Activated gamma-delta T cell treated with anti-CD3 and anti-CD28 coated beads, Interleukin-2, amount 50 U/mL, for 16 hours (primary cell): ENCODE measurements at places on chromosomes 11 and 22.

- DNase-seq, result no peak
These were observed 11.0 kb upstream of the PTPN5 start for GRCh38 chr11:18802381-18803257.

- no peak for DNase-seq
These were observed 11.4 kb downstream of the SLC35F2 start for GRCh38 chr11:107847184-107847583.

GRCh38 chr11:75982309-75982708 is 167.3 kb downstream of the UVRAG start:
- no peak for DNase-seq

DNA sequence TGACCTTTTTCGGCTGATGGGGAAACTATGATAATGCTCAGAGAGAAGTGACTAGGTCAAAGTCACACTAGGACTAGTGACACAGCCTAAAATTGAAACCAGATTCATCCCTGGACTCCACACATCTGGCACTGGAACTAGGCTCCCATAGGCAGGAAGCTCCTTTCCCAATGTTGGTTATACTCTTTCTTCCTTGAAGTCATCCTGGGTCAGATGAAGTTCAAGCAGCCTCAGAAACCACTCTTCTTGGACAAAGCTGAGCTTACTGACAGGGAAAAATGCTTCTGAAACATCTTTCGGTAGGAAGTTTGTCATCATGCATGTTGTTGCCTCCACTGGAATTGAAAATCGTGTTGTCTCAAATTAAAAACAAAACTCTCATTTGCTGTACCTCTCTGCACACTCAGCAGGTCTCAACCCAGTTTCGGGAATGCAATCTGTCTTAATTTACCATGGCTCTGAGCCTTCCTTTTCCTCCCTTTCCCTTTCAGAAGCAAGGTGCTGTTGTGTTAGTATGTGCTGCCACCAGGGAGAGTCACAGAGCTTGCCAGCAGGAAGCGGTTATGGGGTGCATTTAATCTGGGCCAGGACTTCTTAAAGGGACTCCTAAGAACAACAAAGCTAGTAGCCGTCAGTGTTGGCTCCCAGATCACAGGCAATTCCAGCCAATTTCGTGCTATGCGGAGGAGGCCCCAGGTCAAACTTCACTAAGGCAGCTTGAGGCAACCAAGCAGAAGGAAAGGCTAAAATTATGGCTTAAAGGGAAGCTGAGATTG is 384.8 kb downstream of the TENM4 start:
- DNase-seq, result no peak

DNA sequence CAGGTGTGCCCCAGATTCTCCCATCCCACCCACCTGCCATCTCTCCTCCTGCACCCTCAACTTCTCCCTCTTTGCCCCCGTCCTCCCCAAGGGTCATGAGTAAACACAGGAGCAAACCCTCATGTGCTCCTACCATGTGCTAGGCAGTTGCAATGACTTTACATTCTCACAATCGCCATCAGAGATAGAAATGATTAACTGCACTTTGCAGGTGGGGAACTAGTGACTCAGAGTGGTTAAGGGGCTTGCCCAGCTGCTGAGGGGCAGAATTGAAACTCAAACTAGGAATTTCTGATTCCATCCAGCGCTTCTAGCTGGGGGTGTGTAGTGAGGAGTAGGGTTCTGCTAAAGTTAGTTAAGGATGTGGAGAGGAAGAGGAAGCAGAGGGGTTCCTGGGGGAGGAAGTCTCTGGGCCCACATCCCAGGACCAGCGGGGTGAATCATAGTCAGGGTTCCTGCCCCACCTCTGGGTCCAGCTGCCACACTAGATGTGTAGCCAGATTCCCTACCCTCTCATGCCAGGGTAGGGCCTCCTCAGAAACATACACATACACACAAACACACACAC is 16.0 kb upstream of the PRG2 start:
- no peak for DNase-seq

DNA sequence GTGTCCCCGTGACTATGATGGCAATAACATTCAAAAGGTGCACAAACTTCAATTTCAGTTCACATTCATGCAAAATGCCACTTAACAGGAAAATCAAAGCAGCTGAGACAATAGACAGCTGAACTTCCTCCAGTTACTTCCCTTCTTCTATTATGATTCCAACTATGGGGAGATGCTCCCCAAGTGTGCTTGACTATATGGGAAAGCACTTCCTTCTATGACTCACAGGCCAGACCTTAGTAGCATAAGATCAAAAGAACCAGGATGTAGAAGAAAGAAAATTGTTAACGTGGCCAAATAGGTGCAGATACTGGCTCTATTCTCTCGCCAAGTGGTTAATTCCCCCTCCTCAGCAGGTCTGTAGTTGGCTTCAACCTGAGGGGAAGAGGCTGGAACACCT is 7.8 kb upstream of the FAT3 start:
- DNase-seq, result no peak

- DNase-seq, result no peak
These were observed 61.8 kb downstream of the SGSM3 start for GRCh38 chr22:40432157-40432556.

- no peak for DNase-seq
These were observed 22.4 kb downstream of the SLC22A6 start for GRCh38 chr11:62962391-62962790.

- no peak for DNase-seq
These were observed 34.1 kb upstream of the IL18BP start for GRCh38 chr11:71964641-71965040.

GRCh38 chr11:17001806-17002205 is 12.4 kb downstream of the PLEKHA7 start:
- no peak for DNase-seq

DNA sequence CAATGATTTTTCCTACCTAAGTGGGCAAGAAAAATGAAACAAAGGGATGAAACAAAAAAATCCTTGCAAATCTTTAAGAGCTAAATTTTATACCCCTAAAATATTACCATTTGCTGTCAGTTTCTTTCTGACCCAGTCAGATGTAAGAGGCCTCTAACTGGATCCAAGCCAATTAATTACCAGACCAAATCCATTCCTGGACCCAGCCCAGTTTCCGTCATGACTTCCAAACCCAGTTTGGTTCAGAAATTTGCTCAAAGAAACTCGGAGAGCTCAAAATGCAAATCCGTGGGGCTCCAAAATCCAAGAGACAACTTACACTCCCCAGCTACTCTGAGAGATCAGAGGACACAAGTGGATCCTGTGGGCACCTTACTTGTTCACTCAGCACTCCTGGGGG is 46.8 kb downstream of the TRIM44 start:
- no peak for DNase-seq

DNA sequence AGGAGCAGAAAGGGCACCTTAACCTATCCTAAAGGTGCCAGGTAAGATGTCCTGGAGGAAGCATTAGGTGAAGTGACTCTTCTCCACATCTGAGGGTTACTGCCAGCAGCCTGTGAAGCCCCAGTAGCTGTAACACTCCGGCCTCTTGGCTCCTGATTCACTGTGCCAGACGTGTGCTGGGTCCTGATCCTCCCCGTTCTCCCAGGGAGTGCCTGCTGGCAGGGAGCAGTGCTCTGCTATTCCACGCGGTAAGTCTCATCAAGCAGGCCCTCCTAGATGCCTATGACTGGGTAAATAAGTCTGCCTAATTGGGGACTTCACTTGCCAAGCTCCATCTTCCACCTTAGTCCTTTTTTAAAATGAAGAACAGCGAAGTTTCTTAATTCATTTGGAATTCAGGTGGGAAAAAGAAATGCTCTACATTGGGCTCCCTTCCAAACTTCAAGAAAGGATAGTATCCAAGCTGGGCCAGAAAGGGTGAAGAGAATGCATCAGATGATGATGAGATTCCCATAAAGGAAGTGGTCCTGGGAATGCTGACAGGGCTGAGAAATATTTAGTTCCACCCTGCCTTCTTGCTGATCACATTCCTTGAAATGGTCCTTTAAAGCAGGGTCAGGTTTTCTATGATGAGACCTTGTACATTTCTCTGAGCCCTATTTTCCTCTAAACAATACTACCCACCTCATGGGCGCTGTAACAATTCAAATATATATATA is 188.0 kb downstream of the MAML2 start:
- no peak for DNase-seq
